Cardiac atrium fibroblast (primary cell): ENCODE measurements at places on chromosomes 6 and 20. TPM values are rescaled to one million over a fixed set of nuclear protein-coding genes. Genes with fewer than 3 reads are reported as not detected.

The MOG gene
- total RNA-seq, result not detected in 2 replicates

The ZC2HC1B gene
- total RNA-seq, result not detected in 2 replicates

The RWDD1 gene
- total RNA-seq, result 17.3 and 21.7 TPM in 2 replicates

The LEMD2 gene
- total RNA-seq, result 30.3 and 34.8 TPM in 2 replicates

The TMEM170B gene
- total RNA-seq, result under 0.01 and 0.49 TPM in 2 replicates

The SNPH gene
- total RNA-seq, result 4.5 and 5.5 TPM in 2 replicates

The C4A gene
- 12.1 and 14.7 TPM in 2 replicates for total RNA-seq

The EYS gene
- not detected in 2 replicates for total RNA-seq

The FAM162B gene
- total RNA-seq, result 2.3 and 5.4 TPM in 2 replicates

The FOXF2 gene
- 0.54 and 0.81 TPM in 2 replicates for total RNA-seq

The HCRTR2 gene
- not detected in 2 replicates for total RNA-seq

The GPSM3 gene
- 7.0 and 7.4 TPM in 2 replicates for total RNA-seq

The ARMC2 gene
- total RNA-seq, result 5.6 and 5.8 TPM in 2 replicates

The GRIK2 gene
- 1.6 and 1.9 TPM in 2 replicates for total RNA-seq

The ATAT1 gene
- 1.6 and 2.2 TPM in 2 replicates for total RNA-seq

The PRDM1 gene
- total RNA-seq, result under 0.01 and 1.6 TPM in 2 replicates

The MEP1A gene
- not detected in 2 replicates for total RNA-seq

The MLN gene
- total RNA-seq, result not detected in 2 replicates

The TSPO2 gene
- not detected in 2 replicates for total RNA-seq

The KHDRBS2 gene
- not detected in 2 replicates for total RNA-seq

The TEAD3 gene
- 12.5 and 13.0 TPM in 2 replicates for total RNA-seq

The SLC22A2 gene
- not detected in 2 replicates for total RNA-seq

The FOXS1 gene
- 1.5 TPM in 1 of 2 replicates, not detected in the other for total RNA-seq

The C6orf141 gene
- 4.5 TPM in 1 of 2 replicates, not detected in the other for total RNA-seq

The BHLHE23 gene
- total RNA-seq, result not detected in 2 replicates

The PRICKLE4 gene
- total RNA-seq, result not detected in 2 replicates

The OXT gene
- not detected in 2 replicates for total RNA-seq

The PAK5 gene
- total RNA-seq, result not detected in 2 replicates

The CLPSL1 gene
- not detected in 2 replicates for total RNA-seq

The GJA10 gene
- total RNA-seq, result not detected in 2 replicates

The SLC22A1 gene
- 2.3 TPM in 1 of 2 replicates, not detected in the other for total RNA-seq

The MYH7B gene
- total RNA-seq, result not detected in 2 replicates

The GABRR1 gene
- total RNA-seq, result not detected in 2 replicates

The TUBB gene
- total RNA-seq, result 519 and 546 TPM in 2 replicates

The NFKBIL1 gene
- total RNA-seq, result 16.5 and 24.9 TPM in 2 replicates

The POU3F2 gene
- not detected in 2 replicates for total RNA-seq

The ESR1 gene
- under 0.01 and 0.16 TPM in 2 replicates for total RNA-seq
